Stimulated activated CD4-positive, alpha-beta T cell treated with anti-CD3 and anti-CD28 coated beads, Interleukin-1b, Interleukin-23, amount 100 ng/mL, for 1 hour (primary cell): ENCODE measurements at places on chromosomes 6 and 20.

GRCh38 chr6:107488875-107489635, 862 bp upstream of the SOBP start:
- DNase-seq: no peak

DNA sequence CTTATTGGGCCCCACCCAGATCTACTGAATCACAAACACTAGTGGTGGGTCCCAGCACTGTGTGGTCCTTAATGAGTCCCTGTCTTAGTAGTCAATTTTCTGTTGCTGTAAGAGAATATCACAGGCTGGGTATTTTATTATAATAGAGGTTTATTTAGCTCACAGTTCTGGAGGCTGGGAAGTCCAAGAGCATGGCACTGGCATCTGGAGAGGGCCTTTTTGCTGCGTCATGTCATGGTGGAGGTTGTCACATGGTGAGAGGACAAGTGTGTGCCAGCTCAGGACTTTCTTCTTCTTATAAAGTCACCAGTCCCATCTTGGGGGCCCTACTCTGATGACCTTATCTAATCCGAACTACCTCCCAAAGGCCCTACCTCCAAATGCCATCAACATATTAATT, 105.0 kb downstream of the PPP1R14C start:
- no peak for DNase-seq

GRCh38 chr20:1204113-1204512, 859 bp downstream of the C20orf202 start:
- no peak for DNase-seq

DNA sequence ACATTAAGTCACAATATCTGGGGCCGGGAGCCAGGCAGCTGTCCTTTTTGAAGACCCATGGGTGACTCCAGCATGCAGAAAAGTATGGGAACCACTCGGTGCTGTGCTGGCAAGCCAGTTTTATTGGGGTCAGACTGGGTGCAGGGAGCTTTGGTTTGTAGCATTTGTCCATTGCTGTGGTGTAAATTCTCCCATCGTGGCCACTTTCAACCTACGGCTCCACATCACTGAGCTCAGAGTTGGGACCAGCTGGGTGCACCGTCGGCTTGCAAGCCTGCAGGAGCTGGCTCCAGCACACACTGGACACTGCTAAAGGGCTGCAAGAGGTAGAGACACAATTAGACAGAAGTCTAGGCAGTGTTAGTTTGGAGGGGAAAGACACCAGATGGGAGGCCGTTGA, 66.9 kb downstream of the SYNJ2 start:
- DNase-seq: no peak

DNA sequence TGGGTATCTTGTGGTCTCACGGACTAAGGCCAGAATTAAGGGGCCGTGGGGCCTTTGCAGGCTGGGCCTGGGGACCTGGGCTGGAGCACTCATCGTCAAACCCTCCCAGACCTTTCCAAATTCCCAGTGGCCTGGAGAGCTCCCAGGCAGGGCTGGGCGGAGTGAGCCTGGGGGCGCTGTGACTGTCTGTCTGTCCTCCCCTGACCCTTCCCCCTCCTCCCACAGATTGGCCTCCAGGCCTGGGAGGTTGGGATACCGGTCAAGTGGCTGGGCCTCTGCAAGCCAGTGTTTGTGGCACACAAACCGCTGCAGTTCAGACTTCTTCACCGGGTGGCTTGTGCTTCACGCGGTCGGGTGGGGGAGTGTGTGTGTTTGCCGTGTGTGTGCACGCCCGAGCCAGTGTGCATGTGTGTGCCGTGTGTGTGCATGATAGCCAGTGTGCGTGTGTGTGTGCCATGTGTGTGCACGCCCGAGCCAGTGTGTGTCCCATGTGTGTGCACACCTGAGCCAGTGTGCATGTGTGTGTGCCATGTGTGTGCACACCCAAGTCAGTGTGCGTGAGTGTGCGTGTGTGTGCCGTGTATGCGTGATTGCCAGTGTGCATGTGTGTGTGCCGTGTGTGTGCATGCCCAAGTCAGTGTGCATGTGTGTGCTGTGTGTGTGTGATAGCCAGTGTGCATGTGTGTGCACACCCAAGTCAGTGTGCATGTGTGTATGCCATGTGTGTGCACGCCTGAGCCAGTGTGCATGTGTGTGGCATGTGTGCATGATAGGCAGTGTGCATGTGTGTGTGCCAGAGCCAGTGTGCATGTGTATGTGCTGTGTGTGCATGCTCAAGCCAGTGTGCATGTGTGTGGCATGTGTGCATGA, 6.3 kb downstream of the RBBP8NL start:
- DNase-seq: no peak

DNA sequence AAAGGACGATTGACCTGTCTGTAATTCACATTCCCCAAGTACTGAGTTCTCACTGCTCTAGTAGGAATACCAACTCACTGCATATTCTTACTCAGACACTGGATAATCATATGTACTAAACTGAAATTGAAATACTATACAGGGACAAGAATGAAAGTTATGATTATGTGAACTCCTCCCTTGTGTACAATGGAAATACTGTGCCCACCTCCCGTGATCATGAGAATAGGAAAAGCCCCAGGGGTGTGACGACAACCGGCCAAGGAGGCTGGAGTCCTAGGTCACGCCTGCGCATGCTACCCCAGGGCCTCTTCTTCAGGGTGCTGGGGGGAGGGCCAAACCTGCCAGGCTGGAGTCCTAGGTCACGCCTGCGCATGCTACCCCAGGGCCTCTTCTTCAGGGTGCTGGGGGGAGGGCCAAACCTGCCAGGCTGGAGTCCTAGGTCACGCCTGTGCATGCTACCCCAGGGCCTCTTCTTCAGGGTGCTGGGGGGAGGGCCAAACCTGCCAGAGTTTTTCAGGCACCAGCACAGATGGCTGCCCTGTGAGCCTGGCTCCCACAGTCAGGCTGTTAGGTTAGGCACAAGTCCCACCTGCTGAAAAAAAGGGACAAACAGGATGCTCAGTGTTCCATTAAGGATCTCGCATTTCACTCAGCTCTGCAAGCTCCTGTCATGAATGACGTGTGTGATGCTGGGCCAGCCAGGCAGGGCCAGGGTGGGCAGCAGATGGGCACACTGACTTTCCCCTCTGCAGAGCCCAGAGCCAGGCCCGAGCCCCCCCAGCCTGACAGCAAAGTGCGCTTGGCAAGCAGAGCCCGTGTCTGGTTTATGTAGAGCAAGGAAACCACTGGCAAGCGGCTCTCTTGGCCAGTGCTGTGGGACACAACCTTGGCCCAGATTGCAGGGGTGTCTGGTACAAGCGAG, 107.7 kb downstream of the FOXF2 start:
- DNase-seq: no peak

DNA sequence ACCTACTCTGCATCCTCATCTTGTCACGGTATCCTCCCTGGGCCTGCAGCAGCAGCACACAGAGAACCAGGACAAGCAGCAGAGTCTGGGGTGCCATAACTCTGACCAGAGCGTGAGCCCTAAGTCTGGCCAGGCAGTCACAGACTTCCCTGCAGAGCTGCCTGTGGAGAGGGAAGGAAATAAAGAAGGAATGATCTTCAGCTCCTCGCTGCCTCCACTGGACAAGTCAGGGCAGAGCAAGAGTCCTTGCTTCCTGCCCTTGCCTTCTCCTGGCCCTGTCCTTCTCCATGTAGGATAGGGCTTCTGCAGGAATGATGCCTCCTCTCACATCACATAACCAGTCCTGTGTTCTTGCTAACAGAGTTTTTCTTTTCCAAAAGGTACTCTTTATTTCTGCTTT, 15.9 kb upstream of the WFDC11 start:
- no peak for DNase-seq

GRCh38 chr6:128071212-128071611, 170.4 kb upstream of the THEMIS start:
- no peak for DNase-seq
